ENCODE measurements at places on chromosomes 16 and 17.

DNA sequence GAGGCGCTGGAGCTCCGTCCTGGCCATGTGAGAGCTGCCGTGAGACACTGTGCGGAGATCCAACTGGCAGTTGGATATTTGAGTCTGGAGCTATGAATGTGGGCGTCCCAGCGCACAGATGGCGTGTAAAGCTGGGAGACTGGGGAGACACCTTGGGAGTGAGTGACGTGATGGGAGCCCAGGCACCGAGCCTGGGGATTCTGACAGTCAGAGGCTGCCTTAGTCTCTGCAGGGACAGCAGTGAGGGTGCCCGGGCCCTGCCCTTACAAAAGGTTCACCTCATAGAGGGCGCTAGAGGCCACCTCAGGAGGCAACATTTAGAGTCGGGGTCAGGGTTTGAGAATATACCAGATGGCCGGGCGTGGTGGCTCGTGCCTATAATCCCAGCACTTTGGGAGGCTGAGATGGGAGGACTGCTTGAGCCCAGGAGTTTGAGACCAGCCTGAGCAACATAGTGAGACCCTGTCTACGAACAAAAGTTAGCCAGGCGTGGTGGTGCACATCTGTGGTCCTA, 194.1 kb upstream of the GSE1 start:
- no peak for DNase-seq

GRCh38 chr17:4386406-4386805, 19.9 kb upstream of the UBE2G1 start:
- no peak for DNase-seq

DNA sequence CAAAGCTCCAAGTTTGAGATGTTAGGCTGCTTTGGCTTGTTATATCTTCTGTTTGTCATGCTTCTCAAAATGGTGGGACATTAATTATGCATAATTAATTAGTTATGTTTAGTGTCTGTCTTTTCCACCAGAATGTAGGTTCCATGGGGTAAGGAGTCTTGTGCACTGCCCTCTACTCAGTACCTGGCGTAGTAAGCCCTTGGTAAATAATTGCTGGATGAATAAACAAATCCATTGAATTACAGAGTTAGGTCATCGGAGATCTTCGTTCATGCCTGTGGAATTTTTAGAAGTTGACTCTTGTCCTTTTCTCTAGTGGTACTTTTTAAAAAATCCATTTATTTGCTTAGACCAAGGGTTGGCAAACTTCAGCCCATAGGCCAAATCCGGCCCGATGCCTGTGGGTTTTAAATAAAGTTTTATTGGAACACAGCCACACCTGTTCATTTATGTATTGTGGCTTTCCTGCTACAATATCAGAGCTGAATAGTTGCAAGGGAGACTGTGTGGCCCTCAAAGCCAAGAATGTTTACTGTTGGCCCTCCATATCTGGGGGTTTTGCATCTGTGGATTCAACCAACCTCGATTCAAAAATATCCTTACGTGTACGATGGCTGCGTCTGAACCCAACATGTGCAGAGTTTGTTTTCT, 524.8 kb upstream of the EEF2KMT start:
- no peak for DNase-seq

DNA sequence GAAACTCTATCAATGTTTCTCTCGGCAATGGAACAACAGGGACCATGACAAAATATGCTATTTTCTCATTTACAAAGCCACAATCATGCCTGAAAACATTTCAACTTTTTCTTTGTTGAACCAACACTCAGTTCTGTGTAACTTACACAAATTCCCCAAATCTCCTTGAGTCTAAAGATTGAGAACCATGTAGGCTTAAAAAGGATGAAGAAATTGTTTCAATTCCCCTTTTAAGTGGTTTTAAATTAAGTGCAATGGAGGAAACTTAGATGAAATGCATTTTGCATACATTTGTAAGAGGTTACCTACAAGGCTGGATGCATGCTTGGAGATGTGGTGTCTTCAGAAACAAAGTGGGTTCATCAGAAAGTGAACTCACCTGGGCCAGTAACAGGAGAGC, 566.4 kb upstream of the CDH11 start:
- DNase-seq: no peak

DNA sequence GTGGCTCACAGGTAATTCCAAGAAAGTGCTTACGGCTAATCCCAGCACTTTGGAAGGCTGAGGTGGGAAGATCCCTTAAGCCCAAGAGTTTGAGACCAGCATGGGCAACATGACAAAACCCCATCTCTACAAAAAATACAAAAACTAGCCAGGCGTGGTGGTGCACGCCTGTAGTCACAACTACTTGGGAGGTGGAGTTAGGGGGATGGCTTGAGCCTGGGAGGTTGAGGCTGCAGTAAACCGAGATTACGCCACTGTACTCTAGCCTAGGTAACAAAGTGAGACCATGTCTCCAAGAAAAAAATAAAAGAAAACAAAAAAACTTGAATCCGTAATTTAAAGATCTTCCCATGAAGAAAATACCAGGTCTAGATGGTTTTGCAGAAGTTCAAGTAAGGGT, 5.0 kb downstream of the ICAM2 start:
- DNase-seq: no peak

DNA sequence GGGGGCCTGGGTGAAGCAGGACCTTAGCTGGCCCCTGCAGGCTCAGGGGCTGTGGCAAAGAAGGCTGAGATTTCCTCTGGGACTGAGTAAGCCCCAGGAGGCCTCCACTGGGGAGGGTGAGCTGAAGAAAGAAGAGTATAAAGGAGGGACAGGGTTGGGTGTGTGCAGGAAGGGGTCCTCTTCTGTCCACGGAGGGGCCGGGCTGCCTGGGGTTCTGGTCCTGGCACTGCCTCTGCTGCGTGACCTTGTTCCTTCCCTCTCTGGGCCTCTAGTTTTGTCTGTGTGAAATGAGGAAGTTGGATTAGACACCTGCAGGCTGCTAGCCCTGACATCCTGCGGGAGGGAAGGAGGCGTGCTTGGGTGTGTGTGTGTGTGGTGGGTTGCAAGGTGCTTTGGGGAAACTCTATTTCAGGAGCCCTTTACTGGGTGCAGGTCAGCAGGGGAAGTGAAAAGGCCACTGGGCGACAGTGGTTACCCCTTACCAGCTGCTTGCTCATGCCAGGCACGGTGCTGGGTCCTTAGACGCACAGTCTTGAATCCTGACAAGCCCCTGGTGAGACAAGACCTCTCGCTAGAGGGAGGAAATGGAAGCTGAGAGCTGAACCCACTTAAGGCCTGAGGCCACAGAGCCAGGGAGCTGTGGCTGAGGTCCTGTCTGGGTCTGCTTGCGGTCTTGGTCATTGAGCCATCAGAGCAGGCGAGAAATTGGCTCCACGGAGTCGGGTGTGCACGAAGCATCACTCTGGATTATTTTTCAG, 60.7 kb downstream of the OR1D5 start:
- DNase-seq: no peak

GRCh38 chr17:78915872-78916632, 9.1 kb downstream of the TIMP2 start:
- no peak for DNase-seq

GRCh38 chr16:31390504-31391041, 2.6 kb upstream of the ITGAD start:
- DNase-seq: no peak

All from CD4-positive, alpha-beta T cell treated with Interleukin-15 for 4 hours (primary cell).